ENCODE measurements at places on chromosomes 3 and 15.
A peak's percentile ranks its signal among the peaks of the same experiment; 100 is the strongest.

GRCh38 chr3:192902549-192902948 lies 15.1 kb downstream of the MB21D2 start:
- DNase-seq, result no peak

DNA sequence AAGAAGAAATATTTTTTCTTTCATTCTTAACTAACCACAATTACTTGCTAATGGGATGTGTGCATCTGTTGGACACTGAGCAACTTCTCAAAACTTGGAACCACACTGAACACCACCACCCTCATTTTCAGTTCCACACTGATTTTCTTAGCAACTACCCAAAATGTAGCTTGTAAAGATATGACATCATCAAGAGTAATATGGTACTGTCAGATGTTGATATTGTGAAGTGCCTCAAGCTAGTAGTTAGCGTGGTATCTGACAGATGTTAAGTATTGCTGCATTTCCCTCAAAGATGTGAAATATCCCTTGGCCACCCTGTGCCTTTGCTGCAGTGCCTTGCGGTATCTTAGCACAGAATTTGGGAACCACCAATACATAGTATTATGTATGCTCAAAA lies 9.3 kb downstream of the RFTN1 start:
- DNase-seq, result no peak

DNA sequence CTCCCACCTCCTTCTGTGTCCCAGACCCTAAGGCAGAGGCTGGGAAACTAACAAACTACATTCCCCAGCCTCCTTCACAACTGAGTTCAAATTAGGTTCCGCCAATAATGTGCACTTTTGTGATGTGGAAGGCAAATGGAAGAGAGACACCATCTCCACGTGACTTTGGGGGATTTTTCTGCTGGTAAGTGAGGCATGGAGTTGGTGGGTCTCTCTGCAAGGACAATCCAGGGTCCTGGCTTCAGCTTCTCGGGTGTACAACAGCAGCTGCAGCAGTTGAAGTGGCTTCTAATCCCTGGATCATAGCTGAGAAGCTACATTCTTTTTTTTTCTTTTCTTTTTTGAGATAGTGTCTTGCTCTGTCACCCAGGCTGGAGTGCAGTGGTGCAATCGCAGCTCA lies 58.9 kb upstream of the GATA2 start:
- no peak for DNase-seq

DNA sequence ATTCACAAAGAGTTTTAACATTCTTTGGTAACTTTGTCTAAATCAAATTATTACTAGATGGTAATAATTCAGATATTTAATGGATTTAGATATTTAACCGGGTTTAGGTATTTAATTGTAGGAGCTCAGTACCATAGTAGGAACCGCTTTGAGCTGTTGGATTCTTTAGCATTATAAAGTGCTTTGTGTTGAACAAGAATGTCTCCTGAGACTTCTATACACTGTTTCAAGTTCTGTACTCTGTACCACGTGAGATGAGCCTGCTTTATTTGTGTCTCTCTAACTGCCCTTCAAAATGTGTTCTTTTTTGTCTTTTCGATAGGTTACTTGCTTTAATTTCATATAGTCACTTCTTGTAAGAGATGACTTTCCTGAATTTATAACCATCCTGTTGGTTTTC lies 36.0 kb downstream of the ZFAND6 start:
- no peak for DNase-seq

GRCh38 chr3:125212509-125213363 lies at the start of gene SLC12A8:
SLC12A8 (minus strand) TSS chr3:125212748; CDS start chr3:125211349, 1,399 bp downstream.
- DNase-seq, result no peak

DNA sequence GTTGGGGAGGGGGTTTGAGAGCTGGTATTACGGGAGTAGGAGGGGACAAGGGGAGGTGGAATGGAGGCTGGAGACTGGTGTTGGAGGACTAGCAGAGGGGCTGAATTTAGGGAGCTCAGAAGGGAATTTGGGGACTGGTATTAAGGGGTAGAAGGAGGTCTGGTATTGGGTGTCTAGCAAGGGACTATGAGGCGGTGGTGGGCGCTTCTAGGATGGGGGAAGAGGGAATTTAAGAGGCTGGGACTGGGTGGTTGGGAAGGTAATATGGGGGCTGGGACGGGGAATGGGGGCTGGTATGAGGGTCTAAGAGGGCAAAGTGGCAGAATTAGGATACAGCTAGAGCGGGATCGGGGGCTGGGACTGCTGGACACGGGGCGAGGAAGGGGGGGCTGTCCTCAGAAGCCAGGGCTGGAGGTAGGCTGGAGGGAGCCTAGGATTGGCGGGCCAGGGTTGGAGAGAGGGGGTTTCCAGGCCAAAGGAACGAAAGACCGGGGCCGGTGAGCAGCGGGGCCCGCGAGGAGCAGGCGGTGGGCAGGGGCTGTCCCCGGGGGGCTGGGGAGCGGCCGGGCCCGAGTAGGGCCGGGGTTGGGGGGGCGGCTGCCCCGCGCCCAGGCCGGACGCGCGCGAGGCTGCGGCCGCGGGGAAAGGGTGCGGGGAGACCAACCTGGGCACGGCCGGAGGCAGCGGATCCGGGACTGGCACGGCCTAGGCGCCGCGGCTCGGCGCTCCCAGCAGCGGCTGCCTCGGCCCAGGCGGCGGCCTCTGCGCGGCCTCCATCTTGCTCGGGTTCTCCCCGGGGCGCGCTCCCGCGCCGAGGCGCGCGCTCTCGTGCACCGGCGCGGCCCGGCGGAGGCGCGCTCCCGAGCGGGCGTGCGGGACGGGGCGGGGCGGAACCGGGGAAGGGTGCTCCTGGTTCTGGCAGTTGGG lies at the start of gene LHFPL4:
Gene LHFPL4 (minus strand): TSS at position 802 of the 927 bp plus-strand sequence. CDS start 1,143 bp downstream, outside the sequence.
- DNase-seq, result peak; percentile 6

DNA sequence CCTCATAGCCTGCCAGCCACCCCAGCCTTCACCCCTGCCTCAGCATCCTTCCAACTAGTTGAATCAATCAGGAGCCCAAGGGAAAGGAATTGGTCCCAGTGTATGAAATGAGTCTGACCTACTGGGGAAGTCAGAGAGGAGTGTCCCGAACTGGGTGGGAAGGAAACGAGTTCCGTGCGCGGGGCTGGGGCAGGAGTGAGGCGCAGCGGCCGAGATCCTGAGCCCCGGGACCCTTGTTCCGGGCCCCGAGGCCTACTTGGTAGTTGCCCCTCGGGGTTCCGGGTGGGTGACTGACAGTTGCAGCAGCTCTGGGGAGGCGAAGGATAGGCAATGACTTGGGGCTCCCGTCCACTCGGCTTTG lies 1.1 kb upstream of the PLCL2 start:
- no peak for DNase-seq

GRCh38 chr3:197516517-197516889 lies 39.3 kb downstream of the BDH1 start:
- no peak for DNase-seq

- no peak for DNase-seq
Observed at GRCh38 chr3:4845882-4846281, 133.4 kb upstream of the BHLHE40 start.

DNA sequence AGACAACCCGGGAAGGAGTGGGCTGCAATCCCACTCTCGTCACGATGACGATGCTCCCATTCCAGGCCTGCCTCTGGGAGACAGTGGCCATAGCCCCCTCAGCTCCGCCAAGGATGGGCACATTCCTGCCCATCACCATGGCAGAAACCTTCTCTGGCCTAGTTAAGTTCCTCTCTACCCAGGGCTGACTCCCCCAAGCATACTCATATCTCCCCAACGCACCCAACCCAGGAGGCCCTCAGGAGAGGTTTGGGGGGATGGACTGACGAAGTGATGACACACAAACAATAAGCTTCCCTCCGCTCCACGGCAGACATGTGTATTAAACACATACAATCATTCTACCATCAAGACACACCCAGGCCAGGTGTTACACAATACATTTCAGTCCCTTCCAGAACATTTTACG lies 60.1 kb downstream of the VGLL4 start:
- no peak for DNase-seq

- no peak for DNase-seq
Observed at GRCh38 chr15:80609091-80609490, 86.0 kb upstream of the ABHD17C start.

- DNase-seq, result no peak
Observed at GRCh38 chr3:59786374-59786773, 736.5 kb upstream of the CFAP20DC start.

DNA sequence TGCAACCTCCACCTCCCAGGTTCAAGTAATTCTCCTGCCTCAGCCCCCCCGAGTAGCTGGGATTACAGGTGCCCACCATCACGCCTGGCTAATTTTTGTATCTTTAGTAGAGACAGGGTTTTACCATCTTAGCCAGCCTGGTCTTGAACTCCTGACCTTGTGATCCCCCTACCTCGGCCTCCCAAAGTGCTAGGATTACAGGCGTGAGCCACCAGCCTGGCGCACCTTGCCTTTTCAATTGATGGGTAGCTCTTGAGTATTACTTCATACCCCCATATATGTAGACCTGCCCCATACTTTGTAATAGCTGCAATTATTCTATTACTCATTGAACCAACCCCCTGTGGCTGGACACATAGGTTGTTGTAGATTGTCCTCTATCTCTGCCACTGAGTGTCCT lies 101.3 kb downstream of the LRRK1 start:
- DNase-seq, result no peak

- DNase-seq, result no peak
Observed at GRCh38 chr3:140013220-140013619, 78.2 kb downstream of the CLSTN2 start.

DNA sequence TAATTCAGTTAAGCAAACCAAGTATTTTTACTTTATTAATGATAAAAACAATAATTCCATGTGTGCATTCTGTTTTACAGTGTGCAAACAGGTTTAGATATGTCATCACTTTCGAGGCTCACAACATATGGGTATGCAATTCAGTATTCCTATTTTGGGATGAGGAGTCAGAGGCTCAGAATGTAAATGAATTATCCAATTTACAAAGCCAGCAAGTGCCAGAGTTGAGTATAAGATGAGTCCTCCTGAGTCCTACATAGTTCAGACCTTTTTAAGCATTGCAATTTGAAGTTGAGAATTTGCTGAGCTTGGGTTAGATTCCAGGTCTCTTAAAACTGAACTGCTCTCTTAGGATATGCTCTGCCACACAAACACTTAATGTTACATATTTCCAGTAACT lies 424.2 kb upstream of the ROBO2 start:
- DNase-seq, result no peak

DNA sequence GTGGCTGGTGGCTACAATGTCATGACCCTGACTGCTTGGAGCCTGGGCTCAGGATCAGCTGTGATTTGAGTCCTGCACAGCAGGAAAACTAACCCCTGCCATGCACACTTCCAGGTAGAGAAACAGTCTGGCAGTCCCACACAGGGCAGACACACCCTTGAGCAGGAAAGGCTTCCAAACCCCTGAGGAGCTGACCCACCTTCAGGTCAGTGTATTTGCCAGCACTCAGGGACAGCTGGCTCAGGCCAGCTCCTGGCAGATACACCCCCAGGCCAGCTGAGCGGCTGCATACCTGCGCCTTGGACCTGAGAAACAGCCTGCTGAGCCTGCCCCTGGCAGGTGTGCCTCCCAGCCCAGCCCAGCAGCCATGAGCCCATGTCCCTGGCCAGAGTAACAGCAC lies 22.2 kb upstream of the CDAN1 start:
- no peak for DNase-seq

DNA sequence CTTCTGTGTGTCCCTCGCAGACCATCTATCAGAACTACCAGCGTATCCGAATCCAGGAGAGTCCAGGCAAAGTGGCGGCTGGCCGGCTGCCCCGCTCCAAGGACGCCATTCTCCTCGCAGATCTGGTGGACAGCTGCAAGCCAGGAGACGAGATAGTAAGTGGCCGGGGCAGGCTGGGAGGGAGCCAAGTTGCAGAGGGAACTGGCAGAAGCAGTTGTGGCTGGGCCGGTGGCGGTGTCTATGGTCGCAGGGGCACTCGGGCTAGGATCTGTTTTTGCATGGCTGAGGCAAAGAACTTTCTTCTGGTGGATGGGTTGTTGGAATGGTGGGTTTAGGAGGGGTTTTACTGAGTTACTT lies 10.1 kb downstream of the MCM2 start:
- no peak for DNase-seq

- DNase-seq, result no peak
Observed at GRCh38 chr15:70604666-70605315, 158.6 kb downstream of the UACA start.

GRCh38 chr3:191328383-191328961 lies 722 bp upstream of the CCDC50 start:
- DNase-seq, result no peak

GRCh38 chr3:76021376-76021775 lies 236.0 kb upstream of the ZNF717 start:
- no peak for DNase-seq

DNA sequence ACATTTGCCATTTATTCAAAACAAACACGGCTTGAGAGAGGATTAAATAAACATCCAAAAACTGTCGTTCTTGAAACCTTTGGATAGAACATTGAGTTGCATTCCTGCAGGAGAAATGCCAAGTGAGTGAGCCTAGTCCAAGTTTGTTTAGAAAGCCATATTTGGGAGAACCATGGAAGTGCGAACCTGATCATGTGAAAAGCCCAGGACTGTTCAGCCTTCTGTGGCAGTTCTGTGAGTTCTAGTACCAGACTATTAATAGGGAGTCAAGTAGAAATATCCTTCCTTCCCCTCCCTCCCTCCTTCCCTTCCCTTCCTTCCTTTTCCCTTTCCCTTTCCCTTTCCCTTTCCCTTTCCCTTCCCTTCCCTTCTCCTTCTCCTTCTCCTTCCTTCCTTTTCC lies 470.4 kb downstream of the LPP start:
- no peak for DNase-seq

DNA sequence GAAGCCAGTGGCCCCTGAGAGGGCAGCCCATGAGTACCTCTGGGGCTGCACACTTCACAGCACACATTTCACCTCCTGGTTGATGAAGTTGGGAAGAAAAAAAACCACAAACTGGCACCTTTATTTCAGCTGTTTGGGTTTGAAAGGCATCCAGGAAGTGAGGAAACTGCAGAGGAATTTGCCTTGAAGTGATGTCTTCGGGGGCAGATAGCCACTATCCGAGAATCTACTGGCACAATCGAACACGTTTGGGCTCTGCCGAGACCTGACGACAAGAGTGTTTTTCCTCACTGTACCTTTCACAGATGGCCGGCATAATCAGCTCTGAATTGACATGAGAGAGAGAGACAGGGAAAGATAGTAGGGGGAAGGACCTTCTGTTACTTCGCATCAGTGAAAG lies 59.7 kb downstream of the LRIG1 start:
- no peak for DNase-seq

- DNase-seq, result no peak
Observed at GRCh38 chr3:111613294-111613693, 18.1 kb upstream of the ZBED2 start.

DNA sequence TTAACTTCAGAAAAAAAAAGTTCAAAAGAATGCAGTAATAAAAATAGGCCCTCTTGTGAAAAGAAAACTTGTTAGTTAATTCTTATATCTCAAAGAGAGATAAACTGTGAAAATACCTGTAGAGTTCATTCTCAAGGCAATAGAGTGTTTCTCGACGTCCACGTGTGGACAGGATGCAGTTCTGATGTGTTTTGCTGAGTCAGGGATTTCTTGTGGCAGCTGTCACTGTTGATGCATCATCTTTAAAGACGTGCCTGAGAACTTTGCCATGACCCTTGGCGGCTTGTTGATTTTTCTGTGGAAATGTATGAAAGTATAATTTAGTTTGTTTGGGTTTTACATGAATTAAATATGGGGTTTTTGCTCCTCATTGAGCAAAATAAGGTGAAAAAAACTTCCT lies 702.2 kb downstream of the NLGN1 start:
- DNase-seq, result no peak

- DNase-seq, result no peak
Observed at GRCh38 chr3:43128464-43128863, 22.6 kb upstream of the POMGNT2 start.

Measured in neuronal stem cell (in vitro differentiated cells).